ENCODE measurements at places on chromosomes 3 and 15.

DNA sequence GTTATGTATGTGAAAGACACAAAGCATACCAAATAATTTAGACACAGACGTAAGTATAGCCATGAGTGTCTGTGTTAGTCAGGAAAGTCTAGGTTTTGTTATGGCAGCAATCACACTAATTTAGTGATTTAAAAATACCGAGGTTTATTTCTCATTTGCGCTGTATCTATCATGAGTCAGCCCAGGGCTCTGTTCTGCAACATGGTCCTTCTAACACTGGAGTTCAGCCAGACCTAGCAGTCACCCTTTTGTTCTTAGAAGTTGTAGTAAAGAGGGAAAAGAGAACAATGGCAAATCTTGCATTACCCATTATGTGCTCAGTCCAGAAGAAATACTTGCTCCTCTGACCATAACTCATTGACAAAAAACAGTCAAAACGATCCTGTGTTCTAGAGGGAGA, 311.5 kb downstream of the NLGN1 start:
- DNase-seq, result no peak

DNA sequence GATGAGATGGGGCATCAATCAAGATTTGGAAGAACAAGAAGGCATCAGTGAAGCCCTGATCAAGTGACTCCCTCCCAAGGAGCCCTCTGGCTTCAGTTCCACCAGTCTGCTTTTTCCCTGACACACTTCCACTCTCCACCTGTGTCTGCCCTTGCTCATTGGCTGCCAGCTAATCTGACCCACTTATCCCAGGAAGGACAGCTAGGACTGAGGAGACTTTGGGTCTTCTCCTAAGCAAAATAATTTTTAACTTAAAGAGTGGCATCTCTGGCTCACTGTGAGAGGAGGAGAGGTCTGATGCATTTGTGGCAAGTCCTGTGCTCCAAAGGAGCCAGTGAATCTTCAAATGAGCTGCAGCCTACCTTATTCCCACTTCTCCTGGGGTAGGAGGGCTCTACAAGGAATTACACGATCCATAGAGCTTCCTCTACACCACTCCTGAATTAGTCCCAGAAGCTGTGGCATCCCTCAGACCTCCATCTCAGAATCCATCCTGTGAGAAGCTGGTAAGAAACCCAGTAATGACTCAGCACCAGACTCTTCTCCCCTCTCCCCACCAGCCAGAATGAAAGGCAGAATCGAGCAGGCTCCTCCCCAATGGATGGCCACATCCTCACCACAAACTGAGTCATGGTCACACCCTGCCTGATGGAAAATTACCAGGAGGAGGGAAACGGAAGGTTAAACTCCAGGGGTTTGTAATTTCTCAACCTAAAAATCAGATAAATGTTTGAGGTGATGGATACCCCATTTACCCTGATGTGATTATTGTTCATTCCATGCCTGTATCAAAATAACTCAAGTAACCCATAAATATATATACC, 6.3 kb upstream of the PKM start:
- DNase-seq, result peak; percentile 76

DNA sequence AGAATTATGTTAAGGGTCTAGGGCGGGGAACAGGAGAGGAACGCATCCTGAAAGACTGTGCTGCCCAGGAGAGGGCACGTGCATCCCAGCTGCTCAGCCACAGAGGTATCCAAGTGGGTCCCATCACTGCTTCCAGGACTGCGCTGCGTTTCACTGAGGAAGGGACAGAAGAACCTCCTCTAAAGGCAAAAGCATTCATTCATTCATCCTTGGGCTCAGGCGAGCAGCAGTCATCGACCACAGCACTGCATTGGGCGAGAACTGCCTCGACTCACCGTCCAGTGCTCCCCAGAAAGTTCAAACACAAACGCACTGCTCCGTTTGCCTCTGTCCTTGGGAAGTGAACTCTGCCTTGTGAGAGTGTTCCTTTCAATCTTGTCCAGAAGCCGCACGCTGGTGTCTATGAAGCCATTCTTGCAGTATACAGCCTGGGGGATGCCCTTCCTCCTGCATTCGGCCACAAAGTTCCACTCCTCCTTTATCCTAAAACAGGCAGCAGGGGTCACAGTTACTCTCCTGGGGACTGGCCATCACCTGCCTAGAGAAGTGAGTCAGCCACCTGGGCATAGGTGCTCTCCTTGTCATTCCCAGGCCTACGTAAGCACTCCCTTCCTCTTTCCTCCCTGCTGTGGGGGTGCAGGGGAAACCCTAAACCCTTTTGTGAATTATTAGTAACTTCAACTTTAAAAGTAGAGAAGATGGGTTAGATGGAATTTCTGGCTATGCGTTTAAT, 21.2 kb downstream of the LRRC2 start:
- DNase-seq, result no peak

GRCh38 chr15:50144341-50145120, 25.5 kb upstream of the ATP8B4 start:
- no peak for DNase-seq

- no peak for DNase-seq
Observed at GRCh38 chr3:187572441-187572840, 97.8 kb downstream of the SST start.
